ENCODE measurements at places on chromosomes 1 and 21. TPM values are rescaled to one million over a fixed set of nuclear protein-coding genes. Genes with fewer than 3 reads are reported as not detected.

C1orf56 gene
- total RNA-seq: 8.3 TPM

DNA sequence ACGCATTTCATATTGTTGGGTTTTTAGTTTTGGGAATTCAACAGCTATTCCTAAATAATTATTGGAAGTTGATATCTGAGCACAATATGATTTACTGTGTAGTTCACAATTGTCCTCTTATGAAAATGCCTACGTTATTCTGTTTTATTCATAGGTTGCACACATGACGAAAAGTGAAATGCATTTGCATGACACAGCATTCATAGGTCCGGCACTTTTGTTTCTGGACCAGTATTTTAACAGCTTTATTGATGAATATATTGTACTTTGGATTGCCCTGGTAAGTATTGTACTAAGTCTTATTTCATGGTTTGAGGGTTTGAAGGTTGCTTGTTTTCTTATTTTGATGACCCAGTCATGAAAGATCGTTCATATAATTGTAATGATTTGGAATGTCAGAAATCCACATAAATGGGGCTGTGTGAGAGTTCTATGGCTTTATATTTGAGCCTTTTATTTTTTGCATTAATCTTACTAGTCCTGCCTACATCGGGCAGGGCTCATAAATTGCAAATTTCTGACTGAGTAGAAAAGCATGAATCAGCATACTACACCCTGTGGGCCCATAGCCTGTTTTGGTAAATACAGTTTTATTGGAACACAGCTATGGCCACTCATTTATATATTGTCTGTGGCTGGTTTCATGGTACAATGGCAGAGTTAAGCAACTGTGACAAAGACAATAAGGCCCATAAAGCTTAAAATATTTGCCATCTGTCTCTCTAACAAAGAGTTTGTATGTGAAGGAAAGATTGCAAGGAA, 17.0 kb downstream of the DENND2D start:
- ATAC-seq: no peak

- no peak for ATAC-seq
Measured at GRCh38 chr1:51002516-51002915, 32.5 kb downstream of the CDKN2C start.

GRCh38 chr21:26560612-26561011, 12.5 kb downstream of the CYYR1 start:
- no peak for ATAC-seq

DNA sequence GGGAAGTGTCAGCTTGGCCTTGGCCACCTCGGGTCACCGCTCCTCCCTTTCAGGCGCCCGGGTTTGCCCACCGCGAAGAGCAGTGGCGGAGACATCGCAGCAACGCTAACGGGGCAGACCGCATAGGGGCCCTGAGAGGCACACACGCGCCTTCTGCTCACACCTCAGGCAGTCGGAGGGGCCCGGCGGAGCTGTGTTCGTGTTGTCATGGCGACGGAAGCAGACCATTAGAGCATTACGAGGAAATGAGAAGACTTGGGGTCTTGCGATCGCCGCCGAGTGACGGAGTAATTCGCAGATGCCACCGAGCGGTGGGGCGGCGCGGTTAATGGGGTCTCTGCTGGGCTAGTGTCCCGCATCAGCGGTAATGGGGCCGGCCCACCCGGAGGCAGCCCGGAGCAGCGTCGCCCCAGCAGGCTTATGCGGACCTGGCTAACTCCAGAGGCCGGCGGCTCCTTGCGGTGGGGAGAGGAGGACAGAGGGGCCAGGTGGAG, 144.1 kb downstream of the TNR start:
- ATAC-seq: no peak

DNA sequence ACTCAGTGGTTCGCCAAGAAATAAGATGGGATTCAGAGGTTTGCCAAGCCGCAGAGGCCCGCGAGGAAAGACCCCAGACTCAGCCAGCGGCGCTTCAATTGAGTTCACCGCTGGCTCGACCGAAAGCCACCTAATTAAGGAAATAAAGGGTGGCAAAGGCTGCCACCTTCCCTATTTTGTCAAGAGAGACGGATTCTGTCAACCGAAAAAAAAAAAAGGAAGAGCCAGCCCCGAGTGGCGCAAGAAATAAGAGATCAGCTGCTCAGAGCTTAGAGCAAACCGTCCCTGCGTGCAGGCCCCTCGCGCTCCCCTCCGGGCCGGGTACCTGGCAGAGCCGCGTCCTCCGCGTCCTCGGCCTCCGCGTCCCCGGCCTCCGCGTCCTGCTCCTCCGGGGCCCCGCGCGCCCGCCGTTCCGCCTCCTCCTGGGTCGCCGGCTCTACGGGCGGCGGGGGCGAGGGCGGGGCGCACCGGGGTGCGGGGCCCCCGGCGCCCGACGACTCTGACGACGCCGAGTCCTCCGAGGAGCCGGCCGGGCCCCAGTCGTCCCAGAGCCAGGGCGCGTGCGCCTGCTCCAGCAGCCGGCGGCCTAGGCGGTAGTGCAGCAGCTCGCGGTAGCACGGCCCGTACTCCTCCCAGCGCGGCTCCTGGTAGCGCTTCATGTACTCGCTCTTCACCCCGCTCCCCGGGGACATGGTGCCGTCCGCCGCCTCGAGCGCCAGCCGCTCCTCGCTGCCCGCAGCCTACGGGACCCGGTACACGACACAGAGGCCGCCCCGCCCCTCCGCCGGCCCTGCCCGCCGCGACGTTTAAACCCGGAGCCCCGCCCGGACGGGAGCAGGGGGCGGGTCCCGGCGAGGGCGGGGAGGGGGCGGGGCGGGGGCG, 832 bp downstream of the CCSAP start:
- ATAC-seq: peak; percentile 81

DNAH14 gene
- 140 TPM for total RNA-seq

DNA sequence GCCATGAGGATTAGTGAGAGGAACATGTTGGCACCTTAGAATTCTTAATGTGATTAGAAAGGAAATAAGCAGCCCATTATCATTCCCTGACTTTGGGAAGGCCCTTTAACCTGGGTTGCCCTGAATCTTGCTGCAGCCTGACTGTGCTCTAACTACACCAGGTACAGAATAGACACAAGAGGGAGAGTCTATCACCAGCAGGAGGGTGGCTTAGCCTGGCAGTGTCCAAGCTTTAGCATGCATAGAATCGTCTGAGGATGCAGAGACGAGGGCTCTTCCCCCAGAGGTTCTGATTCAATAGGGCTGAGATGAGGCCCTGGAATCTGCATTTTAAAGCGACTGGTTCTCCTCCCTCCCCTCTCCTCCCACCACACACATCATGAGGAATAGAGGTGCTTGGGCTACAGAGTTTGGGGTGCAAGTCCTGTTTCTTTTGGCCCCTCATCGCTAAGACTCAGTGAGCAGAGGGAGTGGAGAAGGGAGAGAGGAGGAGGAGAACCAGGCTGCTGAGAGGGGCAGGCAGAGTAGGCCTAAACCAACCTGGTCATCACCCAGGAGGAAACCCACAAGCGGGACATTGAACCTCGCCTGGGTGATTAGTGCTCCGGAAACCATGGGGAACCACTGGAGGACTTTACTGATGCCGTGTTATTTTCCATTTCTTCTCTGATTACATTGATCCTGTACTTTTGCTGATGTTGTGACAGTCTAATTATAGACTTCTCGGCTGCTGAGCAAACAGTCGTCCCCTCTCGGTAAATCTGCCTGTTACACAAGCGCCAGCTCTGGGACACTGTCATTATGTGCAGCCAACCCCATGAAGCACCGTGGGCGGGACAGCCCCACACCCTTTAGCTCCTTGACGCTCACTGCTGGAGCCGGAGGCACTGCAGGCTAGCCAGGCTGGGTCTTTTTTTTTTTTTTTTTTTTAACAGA, 6.3 kb upstream of the TENT5C start:
- ATAC-seq: peak; percentile 22

KCNQ4 gene
- 0.26 TPM for total RNA-seq

DNA sequence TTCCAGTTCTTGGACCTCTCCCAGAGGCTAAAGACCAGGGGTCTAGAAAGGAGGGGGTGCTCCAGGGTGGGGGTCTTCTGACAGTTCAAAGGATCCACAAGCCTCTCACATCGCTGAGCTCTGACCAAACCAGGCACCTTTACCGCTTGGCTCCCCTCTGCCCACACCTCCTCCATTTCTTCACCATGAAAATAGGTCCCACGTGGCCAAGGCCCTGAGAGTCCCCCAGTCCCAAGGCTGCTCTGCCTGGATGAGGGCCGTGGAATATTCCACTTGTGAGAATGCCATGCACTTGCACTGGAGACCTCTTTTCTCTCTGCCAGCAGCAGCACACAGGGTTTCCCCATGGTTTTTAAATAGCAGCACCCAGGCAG, 87.4 kb downstream of the ITPKB start:
- no peak for ATAC-seq

AKIRIN1 gene
- 71.9 TPM for total RNA-seq

S100A16 gene
- 6.3 TPM for total RNA-seq

REN gene
- not detected for total RNA-seq

DNA sequence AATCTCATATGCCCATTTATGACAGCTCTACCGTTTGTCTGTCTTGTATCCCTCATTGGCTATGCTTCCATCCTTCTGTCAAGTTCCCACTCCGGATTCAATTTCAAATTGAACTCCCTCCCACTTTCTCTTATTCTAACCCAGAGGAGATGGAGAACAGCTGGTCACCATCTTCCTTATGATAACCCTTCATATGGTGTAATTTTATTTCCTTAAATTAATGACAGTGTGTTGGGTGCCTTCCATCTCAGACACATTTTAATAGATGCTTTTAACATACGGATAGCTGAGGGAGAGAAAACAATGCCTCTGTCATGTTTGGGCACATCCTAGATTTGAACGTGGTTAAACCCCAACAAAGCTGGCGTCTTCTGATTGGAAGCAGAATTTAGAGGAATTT, 103.0 kb upstream of the PLXNA2 start:
- no peak for ATAC-seq

- no peak for ATAC-seq
Measured at GRCh38 chr1:162944974-162945674, 84.1 kb upstream of the CCDC190 start.

DNA sequence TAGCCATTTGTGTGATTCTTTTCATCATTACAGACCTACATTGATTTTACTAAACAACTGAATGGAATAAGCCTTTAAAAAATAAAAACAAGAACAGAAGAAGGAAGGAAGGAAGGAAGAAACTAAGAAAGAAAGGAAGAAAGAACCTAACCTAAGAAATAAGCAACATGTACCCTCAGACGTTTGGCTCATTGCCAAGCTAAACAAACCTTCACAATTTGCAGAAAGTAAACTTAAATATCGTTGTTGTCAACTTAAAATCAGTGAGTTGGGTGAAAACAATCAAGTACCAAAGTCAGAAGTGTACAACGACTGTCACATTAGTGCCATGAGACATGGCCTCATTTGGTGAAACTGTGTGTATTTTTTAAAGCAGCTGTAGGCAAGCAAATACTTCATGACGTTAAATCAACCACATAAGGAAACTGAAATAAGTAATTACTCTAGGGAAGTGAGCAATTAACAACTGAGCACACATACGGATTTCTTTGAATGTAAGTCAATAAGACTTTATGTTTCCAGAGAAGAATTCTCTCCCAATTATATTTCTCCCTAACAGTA, 313.1 kb upstream of the TMPRSS15 start:
- no peak for ATAC-seq

CNIH3 gene
- total RNA-seq: 15.5 TPM

- ATAC-seq: no peak
Measured at GRCh38 chr1:184022668-184023067, 14.9 kb downstream of the COLGALT2 start.

RPTN gene
- 0.65 TPM for total RNA-seq

SPATA45 gene
- 0.81 TPM for total RNA-seq

DNA sequence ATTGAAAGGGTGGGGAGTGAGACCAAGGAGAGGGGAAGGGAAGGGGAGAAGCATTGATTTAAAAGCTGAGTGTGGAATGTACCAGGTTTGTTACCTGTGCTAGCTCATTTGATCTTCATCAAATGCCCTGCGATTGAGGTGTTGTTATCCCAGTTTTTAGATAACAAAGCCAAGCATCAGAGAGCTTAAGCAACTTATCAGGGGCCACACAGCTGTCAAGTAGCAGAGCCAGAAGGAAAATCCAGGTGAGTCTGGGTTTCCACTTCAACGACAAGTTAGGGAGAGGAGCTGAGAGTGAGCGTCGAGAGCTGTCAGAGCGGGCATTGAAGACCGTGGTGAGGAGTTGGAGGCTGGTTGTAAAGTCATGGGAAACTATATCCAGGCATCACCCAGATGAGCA, 146.9 kb upstream of the IRF2BP2 start:
- no peak for ATAC-seq

GBP4 gene
- 0.13 TPM for total RNA-seq

NOTCH2 gene
- 15.4 TPM for total RNA-seq

GRCh38 chr1:202587859-202588485, 122.3 kb downstream of the SYT2 start:
- no peak for ATAC-seq

- ATAC-seq: no peak
Measured at GRCh38 chr1:65109487-65109886, 38.5 kb upstream of the AK4 start.

C4BPB gene
- 0.81 TPM for total RNA-seq

TRNP1 gene
- total RNA-seq: 28.4 TPM

MCOLN2 gene
- 0.25 TPM for total RNA-seq

GRCh38 chr1:43924516-43924915, 9.1 kb upstream of the ARTN start:
- ATAC-seq: no peak

NDUFS2 gene
- total RNA-seq: 163 TPM

DNA sequence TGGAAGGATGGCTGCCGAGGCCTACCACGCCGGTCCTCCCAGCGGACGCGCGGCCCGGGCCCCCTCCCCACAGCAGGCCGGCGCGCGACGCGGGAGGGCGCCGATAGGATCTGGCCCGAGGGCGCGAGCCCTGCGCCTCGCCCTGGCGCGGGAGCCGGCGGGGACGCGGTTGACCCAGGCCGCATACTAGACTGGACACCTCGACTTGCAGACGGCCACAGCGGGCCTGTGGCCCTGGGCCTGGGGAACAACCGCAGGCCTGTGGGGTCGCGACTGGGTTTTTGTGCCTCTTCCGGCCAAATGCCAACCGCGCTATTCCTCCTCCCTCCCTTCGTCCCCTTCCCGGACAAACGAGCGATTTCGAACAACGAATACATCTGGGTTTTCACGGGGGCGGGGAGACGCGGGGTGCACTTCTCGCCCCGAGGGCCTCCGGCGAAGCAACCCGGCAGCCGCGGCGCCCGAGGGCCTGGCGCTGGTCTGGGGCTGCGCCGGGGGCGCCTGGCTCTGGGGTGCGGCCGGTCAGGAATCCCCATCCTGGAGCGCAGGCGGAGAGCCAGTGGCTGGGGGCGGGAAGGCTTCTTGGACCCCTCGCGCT, 2.4 kb downstream of the NHLH2 start:
- ATAC-seq: peak; percentile 45

TNFRSF4 gene
- total RNA-seq: not detected

SAMD13 gene
- 2.4 TPM for total RNA-seq

Data from motor neuron (in vitro differentiated cells).